Activated T-helper 17 cell treated with anti-CD3 and anti-CD28 coated beads, Interleukin-2, amount 50 U/mL, for 72 hours (primary cell): ENCODE measurements at places on chromosomes 2 and 18. TPM values are rescaled to one million over a fixed set of nuclear protein-coding genes. Genes with fewer than 3 reads are reported as not detected.

Gene HRH4
- total RNA-seq: 3.8 TPM

- peak; percentile 83 for ATAC-seq
- peak overlapping the region; percentile 90 for H3K4me3 ChIP-seq
- H3K4me1 ChIP-seq: peaks cover 32% of the 10 kb centered on the region
- no peaks in the 10 kb centered on the region for H3K27me3 ChIP-seq
- H3K27ac ChIP-seq: peak overlapping the region; percentile 84
These were observed 1.8 kb downstream of the DPP4 start for GRCh38 chr2:162072181-162072702.

DNA sequence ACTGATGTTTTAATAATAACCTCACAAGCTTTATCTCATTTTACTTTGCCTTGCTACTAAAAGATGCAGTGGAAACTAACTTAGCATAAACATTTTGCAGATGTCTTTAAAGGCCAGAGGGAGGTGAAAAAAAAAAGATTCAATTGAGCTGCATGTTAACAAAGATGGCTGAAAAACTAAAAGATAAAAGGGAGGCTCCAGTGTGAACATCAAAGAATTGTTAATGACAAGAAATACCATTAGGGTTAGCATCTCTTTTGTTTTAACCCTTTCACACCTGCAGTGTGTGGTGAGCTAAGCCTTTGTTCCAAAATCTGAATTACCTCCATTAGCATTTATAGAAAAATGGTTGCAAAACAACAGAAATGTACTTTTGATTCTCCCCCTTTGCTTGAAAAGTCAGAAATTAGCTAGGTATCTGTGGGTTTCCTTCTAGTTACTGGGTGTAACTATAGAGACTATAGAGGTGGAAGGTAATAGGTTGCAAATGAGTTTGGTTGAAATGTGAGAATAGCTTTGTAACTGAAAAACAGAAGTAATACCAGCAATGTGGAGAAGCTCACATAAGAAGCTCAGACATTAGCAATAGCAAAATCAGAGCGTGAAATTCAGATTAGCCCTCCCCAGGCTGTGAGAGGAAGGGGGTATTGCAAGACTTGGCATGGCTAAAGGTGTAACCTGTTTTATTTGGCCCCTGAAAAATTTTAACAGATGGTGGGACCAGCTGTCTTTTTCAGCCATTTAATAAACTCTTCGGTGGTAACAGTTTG is 34.8 kb upstream of the SP5 start:
- no peak overlapping the region for H3K4me3 ChIP-seq
- H3K27me3 ChIP-seq: peaks cover 5% of the 10 kb centered on the region
- ATAC-seq: no peak
- no peak overlapping the region for H3K27ac ChIP-seq

Gene CARF
- 5.5 TPM for total RNA-seq

DNA sequence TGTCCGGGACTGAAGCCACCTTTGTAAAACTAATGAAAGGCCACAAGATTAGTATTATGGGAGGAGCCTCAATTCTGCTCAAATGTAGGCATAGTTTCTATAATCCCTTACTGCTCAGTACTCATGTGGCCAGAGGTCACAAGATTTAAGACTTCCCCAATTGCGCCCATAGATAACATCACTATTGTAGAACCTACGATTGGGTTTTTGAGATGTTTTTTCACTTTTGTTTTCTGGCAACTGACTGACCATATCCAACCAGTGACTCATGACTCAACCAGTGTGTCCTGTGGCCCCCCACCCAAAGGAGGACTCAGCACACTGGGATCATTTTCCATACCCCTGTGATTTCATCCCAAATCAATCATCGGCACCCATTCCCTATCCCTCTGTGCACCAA is 15.2 kb upstream of the TSPYL6 start:
- no peak overlapping the region for H3K27ac ChIP-seq
- H3K36me3 ChIP-seq: no peaks in the 10 kb centered on the region
- no peak overlapping the region for H3K4me3 ChIP-seq
- no peaks in the 10 kb centered on the region for H3K4me1 ChIP-seq

Gene FOSL2
- total RNA-seq: 90.9 TPM

DNA sequence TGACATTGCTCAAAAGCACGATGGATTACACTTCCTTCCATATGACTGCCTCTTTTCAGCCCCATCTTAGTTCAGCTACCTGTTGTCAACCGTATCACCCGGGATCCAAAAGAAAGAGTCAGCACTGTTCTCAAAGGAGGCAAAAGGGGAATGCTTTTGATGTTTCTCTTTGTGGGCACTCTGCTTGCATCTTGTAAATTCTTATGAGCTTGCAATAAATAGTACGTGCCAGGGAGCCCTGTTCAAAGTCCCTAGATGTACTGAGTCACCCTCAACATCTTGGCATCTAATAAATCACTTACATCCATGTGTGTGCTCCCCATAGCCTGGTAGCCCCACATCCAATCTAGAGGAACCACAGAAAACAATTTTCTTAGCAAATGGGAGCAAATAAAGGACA is 256.9 kb downstream of the SUCLG1 start:
- H3K27me3 ChIP-seq: peaks cover 5% of the 10 kb centered on the region
- no peak for ATAC-seq
- no peak overlapping the region for H3K4me3 ChIP-seq
- no peaks in the 10 kb centered on the region for H3K4me1 ChIP-seq
- no peak overlapping the region for H3K27ac ChIP-seq

DNA sequence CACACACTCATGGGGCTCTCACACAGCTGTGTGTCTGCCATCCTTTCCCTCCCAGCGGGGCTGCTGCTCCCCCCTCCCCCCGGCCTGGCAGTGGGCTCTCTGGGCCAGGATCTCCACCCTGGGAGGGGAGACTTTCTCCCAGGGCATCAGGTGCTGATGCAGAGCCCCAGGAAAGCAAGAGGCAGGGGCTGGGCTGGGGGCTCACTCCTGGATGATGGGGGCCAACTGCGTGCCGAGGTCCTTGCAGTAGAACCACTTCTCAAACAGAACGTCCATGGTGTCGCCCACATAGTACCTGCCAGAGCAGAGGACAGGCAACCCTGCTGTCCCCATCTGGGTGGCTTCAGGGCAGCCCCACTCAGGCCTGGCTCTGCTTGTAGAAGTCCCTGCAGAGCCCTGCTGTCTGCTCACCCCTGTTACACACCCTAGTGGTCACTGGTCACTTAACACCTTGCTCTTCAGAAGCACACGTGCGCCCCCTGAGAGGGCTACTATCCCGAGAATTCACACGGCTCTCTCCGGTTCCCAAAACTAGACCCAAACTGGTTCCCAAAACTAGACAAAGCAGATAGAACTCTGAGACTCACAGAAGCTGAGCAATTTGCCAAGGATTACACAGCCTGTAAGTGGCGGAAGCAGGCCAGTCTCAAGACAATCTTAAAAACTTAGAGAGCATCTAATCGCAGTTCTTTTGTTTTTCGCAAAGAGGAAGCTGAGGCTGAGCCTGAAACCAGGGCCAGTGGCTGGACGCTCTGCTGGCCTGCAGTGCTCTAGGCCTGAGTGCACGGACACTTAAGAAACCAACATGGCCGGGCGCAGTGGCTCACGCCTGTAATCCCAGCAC is 6.6 kb upstream of the OXER1 start:
- no peaks in the 10 kb centered on the region for H3K36me3 ChIP-seq
- no peak overlapping the region for H3K4me3 ChIP-seq
- no peak overlapping the region for H3K27ac ChIP-seq

Gene TXNDC2
- total RNA-seq: not detected

GRCh38 chr2:238413368-238413767 is 13.4 kb upstream of the ASB1 start:
- no peak overlapping the region for H3K4me3 ChIP-seq
- H3K36me3 ChIP-seq: no peaks in the 10 kb centered on the region
- H3K27ac ChIP-seq: no peak overlapping the region
- no peaks in the 10 kb centered on the region for H3K4me1 ChIP-seq
- ATAC-seq: no peak
- no peaks in the 10 kb centered on the region for H3K27me3 ChIP-seq

DNA sequence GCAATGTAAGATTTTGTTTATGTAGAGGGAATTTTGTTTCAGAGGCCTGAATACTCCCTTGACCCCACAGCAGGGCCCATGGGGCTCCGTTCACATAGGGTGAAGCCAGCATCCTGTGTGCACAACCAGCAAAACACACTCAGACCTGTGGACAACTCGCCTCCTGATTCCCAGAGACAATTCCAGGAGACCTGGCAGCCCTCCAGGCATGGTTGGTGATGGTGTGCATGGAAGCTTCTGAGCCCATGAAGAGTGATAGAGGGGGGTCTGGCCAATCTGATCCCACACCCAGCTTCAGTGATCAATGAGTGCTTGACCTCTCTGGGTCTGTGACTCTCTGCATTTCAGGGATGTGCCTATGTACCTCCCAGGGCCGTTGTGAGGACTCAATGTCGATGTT is 91.0 kb upstream of the RAB6C start:
- no peak for ATAC-seq
- no peaks in the 10 kb centered on the region for H3K4me1 ChIP-seq
- no peak overlapping the region for H3K4me3 ChIP-seq
- peaks cover 31% of the 10 kb centered on the region for H3K27me3 ChIP-seq

DNA sequence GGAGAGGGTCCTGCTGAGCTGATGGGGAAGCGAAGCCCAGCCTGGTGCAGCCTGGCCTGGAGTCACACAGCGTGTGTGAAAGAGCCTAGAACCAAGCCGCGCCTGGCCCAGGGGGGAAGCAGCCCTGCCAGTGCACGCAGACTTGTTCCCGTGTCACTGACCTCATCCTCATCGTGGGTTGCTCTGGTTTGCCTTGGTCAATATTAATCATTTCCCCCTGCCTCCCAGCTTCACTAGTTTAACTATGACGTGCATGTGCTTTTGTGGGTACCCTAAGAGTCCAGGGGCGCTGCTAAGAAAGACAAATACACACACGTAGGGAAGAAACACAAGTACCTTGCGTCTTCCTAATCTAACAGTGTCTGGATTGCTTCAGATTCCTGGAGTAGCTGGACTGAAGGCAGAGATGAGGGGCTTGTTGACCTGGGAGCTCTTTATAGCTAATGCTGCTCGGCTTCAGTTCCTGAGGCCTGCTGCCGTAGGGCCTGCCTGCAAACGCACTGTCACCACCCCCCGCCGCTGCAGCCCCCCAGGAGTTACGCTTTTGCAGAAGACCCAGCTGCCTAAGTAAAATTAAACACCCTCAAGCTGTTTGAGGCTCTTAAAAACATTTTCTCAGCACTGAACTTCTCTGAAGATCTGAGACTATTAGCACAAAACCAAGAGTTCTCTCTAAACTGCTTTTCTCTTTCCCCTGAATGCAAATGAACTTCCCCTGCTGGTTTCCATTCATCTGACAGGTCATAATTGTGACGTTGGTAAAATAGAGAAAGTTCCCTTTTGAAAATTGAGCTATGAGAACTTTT is 159.2 kb downstream of the FAM210A start:
- peak overlapping the region; percentile 76 for H3K4me3 ChIP-seq
- H3K27me3 ChIP-seq: no peaks in the 10 kb centered on the region
- H3K27ac ChIP-seq: peak overlapping the region; percentile 92
- ATAC-seq: peak; percentile 49
- peaks cover 8% of the 10 kb centered on the region for H3K36me3 ChIP-seq

GRCh38 chr2:132863961-132864360 is 194.0 kb upstream of the LYPD1 start:
- H3K4me3 ChIP-seq: no peak overlapping the region
- H3K4me1 ChIP-seq: no peaks in the 10 kb centered on the region
- no peak for ATAC-seq
- H3K27ac ChIP-seq: no peak overlapping the region
- no peaks in the 10 kb centered on the region for H3K36me3 ChIP-seq

GRCh38 chr2:100976645-100977391 is 25.3 kb upstream of the RPL31 start:
- ATAC-seq: peak; percentile 69
- H3K4me3 ChIP-seq: peak overlapping the region; percentile 13
- H3K36me3 ChIP-seq: no peaks in the 10 kb centered on the region
- H3K27ac ChIP-seq: peak overlapping the region; percentile 39

- no peaks in the 10 kb centered on the region for H3K36me3 ChIP-seq
- ATAC-seq: no peak
- no peaks in the 10 kb centered on the region for H3K4me1 ChIP-seq
- no peaks in the 10 kb centered on the region for H3K27me3 ChIP-seq
These were observed 489.1 kb upstream of the LRRTM4 start for GRCh38 chr2:78011251-78011650.

- H3K27me3 ChIP-seq: no peaks in the 10 kb centered on the region
- no peak overlapping the region for H3K4me3 ChIP-seq
- ATAC-seq: no peak
- H3K4me1 ChIP-seq: peaks cover 3% of the 10 kb centered on the region
- no peaks in the 10 kb centered on the region for H3K36me3 ChIP-seq
- no peak overlapping the region for H3K27ac ChIP-seq
These were observed 26.3 kb downstream of the KIF3C start for GRCh38 chr2:25955869-25956535.

Gene RGPD3
- 0.35 TPM for total RNA-seq

Gene SERPINB3
- total RNA-seq: not detected
